ENCODE measurements at places on chromosomes 4 and X.

DNA sequence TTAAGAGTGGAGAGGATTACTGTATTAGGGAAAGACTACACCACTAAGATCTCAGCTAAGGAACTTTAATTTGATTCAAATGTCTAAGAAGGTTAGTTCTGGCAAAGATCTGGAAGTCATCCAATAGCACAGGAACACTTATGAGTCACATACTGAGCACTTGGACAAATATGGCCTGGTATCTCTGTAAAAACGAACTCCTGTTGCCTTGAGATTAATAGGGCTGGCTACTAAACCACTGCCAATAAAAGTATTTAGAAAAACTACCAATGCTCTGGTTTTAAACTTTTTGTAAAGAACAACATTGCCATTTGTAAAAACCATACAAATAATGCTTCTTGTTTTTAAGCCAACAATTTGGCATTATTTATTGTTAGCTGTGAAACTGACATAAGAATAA, 70.5 kb downstream of the SEC24D start:
- no peak for DNase-seq

GRCh38 chr4:8722556-8722955, 130.0 kb downstream of the CPZ start:
- DNase-seq = no peak

DNA sequence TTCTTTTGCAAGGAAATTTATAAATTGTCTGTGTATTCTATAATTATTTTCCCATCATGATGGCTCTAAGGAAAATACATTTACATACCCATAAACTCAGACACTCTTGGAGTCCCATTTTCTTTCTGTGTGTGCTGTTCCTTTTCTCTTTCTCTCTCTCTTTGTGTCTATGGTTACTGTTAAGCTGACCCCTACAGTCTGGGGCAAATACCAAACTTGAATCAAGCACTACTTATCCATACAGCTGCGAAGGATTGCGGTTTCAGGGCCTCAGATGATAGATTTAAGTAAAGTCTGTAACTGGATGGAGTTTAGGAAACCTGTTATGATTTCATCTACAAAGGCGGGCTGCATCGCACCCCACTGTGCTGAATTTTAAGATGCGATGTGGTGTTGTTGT, 150.2 kb downstream of the SHROOM3 start:
- no peak for DNase-seq

- no peak for DNase-seq
Observed at GRCh38 chr4:56149591-56149990, 200.8 kb downstream of the CEP135 start.

- DNase-seq = no peak
Observed at GRCh38 chr4:41728573-41728913, 20.0 kb downstream of the PHOX2B start.

GRCh38 chrX:98962996-98963395, 1447.1 kb downstream of the PCDH19 start:
- DNase-seq = no peak

DNA sequence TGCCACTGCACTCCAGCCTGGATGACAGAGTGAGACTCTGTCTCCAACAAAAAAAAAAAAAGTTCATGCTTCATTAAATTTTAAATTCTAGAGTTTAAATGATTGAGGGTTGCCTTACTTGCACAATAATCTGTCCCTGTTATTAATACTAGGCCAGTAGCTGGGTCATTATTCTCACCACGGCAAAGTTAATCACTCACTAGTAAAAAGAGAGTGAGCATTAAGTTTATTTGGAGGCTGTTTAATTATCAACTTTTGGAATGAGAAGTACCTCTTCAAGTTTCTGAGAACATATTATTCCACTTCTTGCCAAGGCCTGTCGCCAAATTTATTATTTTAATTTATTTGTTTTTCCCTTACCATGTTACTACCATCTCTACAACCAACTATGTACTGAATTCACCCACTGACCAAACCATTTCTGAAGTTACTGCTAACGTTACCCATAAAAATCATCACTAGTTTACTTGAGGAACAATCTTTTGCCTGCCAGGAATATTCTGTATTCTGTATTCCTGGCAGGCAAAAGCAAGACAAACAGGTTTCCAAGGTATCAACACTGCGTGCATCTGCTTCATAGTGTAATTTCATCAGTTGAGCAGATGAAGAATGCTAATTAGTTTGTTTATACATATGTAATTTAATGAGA, 26.5 kb downstream of the GUCY1A1 start:
- DNase-seq = no peak

DNA sequence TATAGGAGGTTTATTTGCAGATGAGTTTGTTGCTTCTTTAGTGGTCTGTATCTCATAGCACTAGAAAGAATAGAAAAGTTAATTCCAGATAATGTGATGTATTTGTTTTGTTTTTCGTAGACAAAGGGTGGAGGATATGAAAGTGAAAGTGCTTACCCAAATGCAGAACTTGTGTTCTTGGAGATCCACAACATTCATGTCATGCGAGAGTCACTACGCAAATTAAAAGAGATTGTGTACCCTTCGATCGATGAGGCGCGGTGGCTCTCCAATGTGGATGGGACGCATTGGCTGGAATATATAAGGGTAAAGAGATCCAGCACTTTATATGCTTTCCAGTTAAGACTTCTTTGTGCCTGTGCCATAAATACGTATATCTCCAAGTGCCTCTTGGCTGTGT, 43.3 kb downstream of the MTMR1 start:
- no peak for DNase-seq

- no peak for DNase-seq
Observed at GRCh38 chrX:5458300-5458842, 770.3 kb downstream of the NLGN4X start.

DNA sequence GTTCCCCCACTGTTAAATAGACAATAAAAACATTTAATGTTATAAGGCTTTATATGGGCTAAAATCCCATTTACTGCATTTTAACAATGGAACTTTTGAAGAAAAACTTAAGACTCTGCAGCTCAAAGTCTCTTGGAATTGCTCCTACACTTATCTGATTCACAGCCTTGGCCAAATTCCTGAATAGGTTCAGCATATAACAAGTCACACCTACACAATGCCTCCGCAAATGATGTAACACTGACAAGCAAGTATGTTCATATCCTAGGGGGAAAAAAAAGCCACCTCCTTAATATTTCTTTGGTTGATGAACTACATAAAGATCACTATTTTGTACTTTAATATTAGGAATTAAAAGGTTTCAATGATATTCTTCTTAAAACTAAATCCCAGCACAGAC, 34.5 kb downstream of the RPS6KA6 start:
- DNase-seq = no peak

DNA sequence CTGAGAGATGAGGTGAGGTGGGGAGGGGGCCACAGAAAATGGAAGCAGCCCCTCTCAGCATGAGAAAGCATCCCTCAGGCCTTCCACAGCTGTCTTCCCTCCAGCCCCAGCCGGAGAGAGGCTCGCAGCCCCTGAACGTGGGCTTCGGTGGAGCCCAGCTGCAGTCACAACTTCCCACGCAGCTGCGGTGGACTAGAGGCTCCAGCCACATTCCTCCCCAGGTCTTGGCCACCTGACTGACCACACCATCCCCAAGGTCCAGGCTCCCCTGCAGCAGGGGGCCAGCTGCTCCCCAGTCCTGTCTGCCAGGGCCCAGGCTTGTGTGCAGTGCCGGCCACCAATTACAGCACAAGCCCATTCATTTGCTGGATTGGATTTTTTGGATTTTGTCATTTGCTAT, 212.3 kb upstream of the BCOR start:
- no peak for DNase-seq

GRCh38 chr4:139142980-139143379, 34.0 kb downstream of the ELF2 start:
- DNase-seq = no peak

GRCh38 chr4:163535657-163536056, 41.2 kb downstream of the TMA16 start:
- no peak for DNase-seq

DNA sequence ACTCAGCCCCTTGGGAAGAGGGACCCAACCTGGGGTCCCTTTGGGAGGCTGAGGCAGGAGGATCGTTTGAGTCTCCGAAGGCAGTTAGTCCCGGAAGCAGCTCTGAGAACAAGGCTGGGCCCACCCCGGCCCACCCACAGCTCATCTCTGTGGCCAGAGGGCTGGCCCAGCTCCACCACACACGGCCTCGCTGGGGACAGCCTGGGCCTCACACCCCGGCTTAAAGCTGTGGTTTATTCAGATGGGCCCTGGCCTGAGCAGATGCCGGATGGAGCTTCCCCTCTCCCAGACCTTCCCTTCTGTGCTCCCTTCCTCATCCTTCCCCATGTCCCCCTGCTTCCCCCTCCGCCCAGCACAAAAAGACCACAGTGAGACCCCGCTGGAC, 54.4 kb downstream of the FAM53A start:
- no peak for DNase-seq

DNA sequence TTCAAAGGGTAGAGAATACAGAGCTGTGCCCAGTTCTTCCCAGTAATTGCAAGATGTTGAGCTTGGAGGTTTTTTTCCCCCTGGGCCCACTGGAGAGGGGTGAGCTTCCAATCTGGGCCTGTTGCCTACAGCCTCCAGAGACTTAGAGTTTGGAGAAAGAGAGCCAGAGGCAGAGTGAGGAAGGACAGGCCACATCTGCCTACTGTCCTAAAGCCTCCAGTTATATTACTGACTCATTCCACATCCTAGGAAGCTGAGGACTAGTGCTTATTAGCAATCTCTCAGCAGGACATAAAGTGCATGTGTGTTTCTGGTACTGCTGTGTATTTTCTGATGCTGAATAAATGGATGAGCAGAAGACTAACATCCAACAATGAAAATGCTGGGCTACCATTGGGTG, 181.0 kb upstream of the MAMLD1 start:
- DNase-seq = no peak

GRCh38 chrX:118855681-118856310, 32.2 kb downstream of the ZCCHC12 start:
- DNase-seq = no peak

DNA sequence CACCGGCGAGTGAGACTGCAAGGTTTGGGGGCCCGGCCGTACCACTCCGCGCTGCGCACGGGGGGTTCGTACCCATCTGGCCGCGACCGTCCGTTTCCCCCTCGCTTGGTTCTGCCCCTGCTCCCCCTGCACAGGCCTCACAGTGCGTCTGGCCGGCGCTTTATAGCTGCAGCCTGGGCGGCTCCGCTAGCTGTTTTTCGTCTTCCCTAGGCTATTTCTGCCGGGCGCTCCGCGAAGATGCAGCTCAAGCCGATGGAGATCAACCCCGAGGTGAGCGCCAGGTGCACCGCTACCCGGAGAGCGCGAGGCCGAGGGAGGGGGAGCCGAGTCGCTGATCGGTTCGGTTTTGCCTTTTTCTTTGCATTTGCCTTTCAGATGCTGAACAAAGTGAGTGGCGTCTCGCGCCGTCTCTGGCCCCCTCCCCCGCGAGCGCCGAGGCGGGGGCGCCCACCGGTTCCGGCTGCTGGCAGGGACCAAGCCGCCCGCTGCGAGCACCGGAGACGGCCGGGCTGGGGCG, at the start of gene UCHL1:
Gene UCHL1, plus strand, starts transcription at position 189 of the 517 bp plus-strand sequence. Its CDS starts 49 bp downstream, at position 238.
- DNase-seq = peak; percentile 30

DNA sequence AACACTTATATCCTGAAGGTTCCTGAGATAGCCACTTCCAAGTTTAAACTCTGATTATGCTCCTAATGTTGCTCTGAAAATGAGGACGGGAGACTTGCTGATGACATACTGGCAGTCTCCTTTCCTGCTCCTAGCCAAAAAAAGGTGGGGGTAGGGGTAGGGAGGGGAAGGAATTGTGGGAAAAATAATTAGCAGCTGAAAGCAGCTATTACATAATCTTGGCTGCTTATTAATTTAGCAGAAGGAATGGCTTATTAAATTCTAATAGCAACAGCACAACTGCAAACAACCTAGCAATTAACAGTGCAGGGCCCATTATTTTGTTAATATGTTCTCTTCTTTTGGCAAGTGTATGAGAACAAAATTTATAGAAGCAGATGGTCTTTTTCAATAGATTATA, 2.0 kb upstream of the AP1S2 start:
- DNase-seq = no peak

GRCh38 chrX:109934434-109934833, 68.5 kb upstream of the TMEM164 start:
- no peak for DNase-seq

GRCh38 chr4:5337731-5338130, 286.5 kb downstream of the STK32B start:
- DNase-seq = no peak

DNA sequence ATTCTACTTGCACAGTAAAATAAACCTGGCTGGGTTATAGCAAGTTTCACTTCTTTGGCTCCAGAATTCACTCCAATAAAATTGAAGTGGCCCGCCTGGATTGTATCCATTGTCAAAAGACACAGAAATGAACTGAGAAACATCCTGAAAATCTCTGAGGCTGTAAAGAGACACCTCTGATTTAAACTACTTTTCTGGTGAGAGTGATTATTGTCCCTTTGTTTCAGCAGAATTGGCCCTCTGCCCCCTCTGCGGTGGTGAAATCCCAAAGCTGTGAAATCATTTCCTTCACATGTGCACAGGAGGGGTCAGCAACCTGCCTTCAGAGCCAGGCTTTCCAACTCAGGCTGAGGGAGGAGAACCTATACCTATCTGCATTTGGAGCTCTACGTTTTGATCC, 23.0 kb downstream of the GAB3 start:
- DNase-seq = no peak

- peak; percentile 7 for DNase-seq
Observed at GRCh38 chr4:68299492-68300457, 50.1 kb downstream of the YTHDC1 start.

DNA sequence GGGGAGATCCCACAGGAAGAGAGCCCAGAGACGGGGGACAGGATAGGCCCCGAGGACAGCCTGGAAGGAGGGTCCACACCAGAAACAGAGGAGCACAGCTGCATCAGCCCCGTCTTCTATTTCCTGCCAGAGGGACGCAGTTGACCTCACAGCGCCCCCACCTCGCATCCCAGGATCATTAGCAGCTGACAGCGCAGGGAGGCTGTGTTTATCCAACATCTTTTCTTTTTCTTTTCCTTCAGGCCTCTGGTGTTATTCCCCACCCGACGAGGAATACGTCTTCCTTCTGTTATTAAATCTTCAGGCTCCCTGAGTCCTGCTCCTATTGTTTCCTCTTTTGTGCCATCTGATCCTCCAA, 75.4 kb downstream of the DCHS2 start:
- DNase-seq = peak; percentile 14

DNA sequence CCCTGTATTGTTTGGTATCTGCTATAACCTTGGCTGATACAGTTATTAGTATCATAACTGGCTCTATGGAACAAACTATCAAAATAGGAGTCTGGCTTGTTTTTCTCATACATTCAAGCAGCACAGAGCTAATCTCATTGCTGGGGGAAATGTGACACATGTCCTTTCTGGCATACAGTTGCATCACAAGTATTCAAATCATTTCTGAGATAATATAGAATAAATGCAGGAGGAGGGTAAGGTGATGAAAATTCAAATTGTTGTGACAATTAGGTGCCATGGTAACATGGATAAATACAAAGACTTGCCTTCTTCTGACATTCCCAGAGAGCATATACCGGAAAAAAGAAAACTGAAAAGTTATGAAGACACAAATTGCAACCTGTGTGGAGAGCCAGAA, 2706.8 kb downstream of the ARAP2 start:
- DNase-seq = no peak

- no peak for DNase-seq
Observed at GRCh38 chr4:87313756-87314155, 8.9 kb downstream of the HSD17B13 start.

Measured in stimulated activated CD4-positive, alpha-beta T cell treated with anti-CD3 and anti-CD28 coated beads, Interleukin-15, amount 100 ng/mL, for 24 hours (primary cell).